ENCODE measurements at places on chromosomes 16 and 17.

DNA sequence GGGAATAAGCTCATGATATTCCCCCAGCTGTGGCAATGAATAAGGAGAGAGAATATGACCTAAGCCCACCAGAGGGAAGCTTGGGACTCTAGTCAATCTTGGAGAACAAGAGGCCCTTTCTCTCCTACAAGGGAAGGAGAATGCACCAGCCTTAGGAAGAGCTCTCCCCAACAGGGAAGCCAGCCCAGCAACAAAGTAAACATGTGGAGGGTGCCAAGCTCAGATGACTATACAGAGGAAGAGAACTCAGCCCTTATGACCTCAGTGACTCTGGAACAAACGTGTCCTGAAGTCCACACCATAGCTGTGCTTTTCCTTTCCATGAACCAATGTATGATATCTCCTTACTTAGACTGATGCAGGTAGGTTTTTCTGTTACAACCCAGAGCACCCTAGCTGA lies 219.7 kb downstream of the GSG1L start:
- DNase-seq, result no peak

GRCh38 chr17:79461041-79461440 lies 149.8 kb downstream of the RBFOX3 start:
- DNase-seq, result peak; percentile 90

- peak; percentile 57 for DNase-seq
Measured at GRCh38 chr17:10295728-10296343, 77.0 kb downstream of the MYH13 start.

- peak; percentile 35 for DNase-seq
Measured at GRCh38 chr16:27315333-27316037, 1.7 kb downstream of the IL4R start.

DNA sequence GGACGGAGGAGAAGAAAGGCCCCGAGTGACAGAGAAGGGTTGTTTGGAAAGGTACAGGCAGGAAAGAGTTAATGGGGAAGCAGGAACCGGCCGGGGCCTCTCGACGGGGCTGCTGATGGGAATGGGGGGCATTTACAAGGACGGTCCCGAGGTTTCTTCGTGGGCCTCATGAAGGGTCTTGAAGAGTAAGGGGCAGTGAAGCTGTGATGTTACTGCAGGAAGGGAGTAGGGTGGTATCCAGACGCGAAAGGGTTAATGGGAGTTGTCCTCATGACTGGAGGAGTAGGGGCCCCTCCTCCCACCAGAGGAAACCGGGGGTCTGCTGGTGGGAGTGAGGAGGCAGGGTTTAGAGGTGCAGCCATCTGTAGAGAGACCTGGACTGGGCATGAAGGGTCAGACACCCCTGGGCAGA lies 481 bp downstream of the PDK2 start:
- DNase-seq, result no peak

All from fibroblast of skin of back (primary cell).